ENCODE measurements at places on chromosomes 5 and 9. TPM values are rescaled to one million over a fixed set of nuclear protein-coding genes. Genes with fewer than 3 reads are reported as not detected.

The SLC6A19 gene
- not detected for total RNA-seq

The IFNA2 gene
- not detected for total RNA-seq

The TMEM215 gene
- not detected for total RNA-seq

The CCDC69 gene
- 1.2 TPM for total RNA-seq

The OR13D1 gene
- total RNA-seq = not detected

The PTGR1 gene
- 28.1 TPM for total RNA-seq

The CYFIP2 gene
- 15.7 TPM for total RNA-seq

The DNM1 gene
- total RNA-seq = 87.0 TPM

DNA sequence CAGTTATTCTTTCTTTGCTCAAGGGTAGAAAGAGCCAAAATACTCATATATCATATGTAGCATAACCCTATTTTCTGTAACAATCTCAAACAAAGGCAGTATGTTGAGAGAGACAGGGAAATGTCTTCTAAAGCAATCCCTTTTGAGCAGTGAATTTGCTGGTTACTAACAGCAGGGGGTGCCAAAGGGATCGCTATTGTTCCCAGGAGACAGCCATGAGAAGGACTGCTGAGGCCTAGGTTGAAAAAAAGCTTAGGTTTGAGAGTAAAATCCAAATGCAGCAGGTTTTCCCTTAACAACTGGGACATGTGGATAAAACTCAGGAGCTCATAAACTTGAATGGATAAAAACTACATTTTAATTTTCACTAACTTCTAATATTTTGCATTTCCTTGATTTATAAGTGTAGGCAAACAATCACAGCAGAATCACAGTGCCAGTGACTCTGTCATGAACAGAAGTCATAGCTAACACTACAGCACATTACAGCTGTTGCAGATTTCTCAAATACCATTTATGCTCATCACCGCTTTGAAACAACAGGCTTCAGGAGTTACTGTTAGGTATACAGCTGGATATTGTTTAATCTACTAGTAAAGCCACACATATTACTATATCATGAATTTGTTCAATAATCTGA lies 148.4 kb downstream of the MAPKAP1 start:
- peaks cover 6% of the 10 kb centered on the region for H3K36me3 ChIP-seq
- no peaks in the 10 kb centered on the region for H3K27me3 ChIP-seq
- no peak for DNase-seq
- H3K27ac ChIP-seq = peak overlapping the region; percentile 59
- peaks cover 14% of the 10 kb centered on the region for H3K4me1 ChIP-seq

DNA sequence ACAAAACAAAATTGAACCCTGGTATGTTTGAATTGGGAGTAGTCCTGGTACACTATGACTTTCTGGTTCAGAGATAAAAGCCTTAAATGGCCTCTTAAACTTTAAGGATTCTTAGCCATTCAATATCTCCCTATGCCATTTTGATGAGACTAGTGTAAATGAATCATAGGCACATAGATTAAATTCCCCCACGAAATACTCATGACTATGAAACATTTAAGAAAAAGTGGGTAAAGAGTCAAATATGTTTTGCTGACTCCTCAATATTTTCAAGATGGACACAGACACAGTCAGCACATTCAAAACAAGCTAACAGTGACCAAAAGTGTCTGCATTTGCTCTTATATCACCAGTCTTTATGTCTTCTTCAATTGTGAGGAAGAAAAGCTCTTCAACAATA lies 278.3 kb downstream of the PDE4D start:
- no peak overlapping the region for H3K4me3 ChIP-seq
- no peak for DNase-seq
- H3K4me1 ChIP-seq = peaks cover 26% of the 10 kb centered on the region
- no peaks in the 10 kb centered on the region for H3K27me3 ChIP-seq
- H3K36me3 ChIP-seq = no peaks in the 10 kb centered on the region

GRCh38 chr5:176619203-176619568 lies 9.2 kb upstream of the GPRIN1 start:
- no peak for DNase-seq
- H3K4me3 ChIP-seq = peak overlapping the region; percentile 16
- H3K27me3 ChIP-seq = peaks cover 35% of the 10 kb centered on the region
- no peaks in the 10 kb centered on the region for H3K36me3 ChIP-seq
- peaks cover 16% of the 10 kb centered on the region for H3K4me1 ChIP-seq

GRCh38 chr9:100170556-100170955 lies 71.5 kb downstream of the INVS start:
- H3K4me3 ChIP-seq = no peak overlapping the region
- H3K27ac ChIP-seq = no peak overlapping the region
- H3K4me1 ChIP-seq = peaks cover 3% of the 10 kb centered on the region
- peaks cover 21% of the 10 kb centered on the region for H3K36me3 ChIP-seq

- no peaks in the 10 kb centered on the region for H3K36me3 ChIP-seq
- no peak overlapping the region for H3K4me3 ChIP-seq
- H3K27me3 ChIP-seq = no peaks in the 10 kb centered on the region
Observed at GRCh38 chr9:113648048-113648447, 184.5 kb downstream of the RGS3 start.

- H3K4me3 ChIP-seq = no peak overlapping the region
- H3K27me3 ChIP-seq = peaks cover 13% of the 10 kb centered on the region
- no peak for DNase-seq
- H3K4me1 ChIP-seq = peaks cover 24% of the 10 kb centered on the region
Observed at GRCh38 chr9:132185073-132186009, 23.5 kb downstream of the NTNG2 start.

- no peak overlapping the region for H3K27ac ChIP-seq
- H3K4me3 ChIP-seq = no peak overlapping the region
- no peaks in the 10 kb centered on the region for H3K27me3 ChIP-seq
- peaks cover 2% of the 10 kb centered on the region for H3K36me3 ChIP-seq
Observed at GRCh38 chr9:17031546-17031945, 103.3 kb upstream of the CNTLN start.

DNA sequence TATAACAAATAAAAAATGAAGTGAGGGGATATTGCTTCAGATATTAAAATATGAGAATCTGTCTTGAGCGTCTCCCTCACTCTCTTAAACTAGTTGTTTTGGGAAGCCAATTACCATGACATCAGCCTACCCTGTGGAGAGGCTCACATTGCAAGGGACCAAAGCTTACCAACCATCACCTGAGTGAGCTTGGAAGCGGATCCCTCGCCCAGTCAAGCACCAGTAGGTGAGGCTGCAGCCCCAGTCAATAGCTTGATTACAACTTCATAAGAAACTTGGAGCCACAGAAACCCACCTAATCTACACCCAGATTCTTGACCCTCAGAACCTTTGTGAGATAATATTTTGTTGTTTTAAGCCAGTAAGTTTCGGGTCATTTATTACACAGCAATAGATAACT lies 206.2 kb downstream of the CEMIP2 start:
- no peak overlapping the region for H3K27ac ChIP-seq
- DNase-seq = no peak
- H3K4me1 ChIP-seq = no peaks in the 10 kb centered on the region
- no peak overlapping the region for H3K4me3 ChIP-seq
- peaks cover 16% of the 10 kb centered on the region for H3K27me3 ChIP-seq
- H3K36me3 ChIP-seq = no peaks in the 10 kb centered on the region

DNA sequence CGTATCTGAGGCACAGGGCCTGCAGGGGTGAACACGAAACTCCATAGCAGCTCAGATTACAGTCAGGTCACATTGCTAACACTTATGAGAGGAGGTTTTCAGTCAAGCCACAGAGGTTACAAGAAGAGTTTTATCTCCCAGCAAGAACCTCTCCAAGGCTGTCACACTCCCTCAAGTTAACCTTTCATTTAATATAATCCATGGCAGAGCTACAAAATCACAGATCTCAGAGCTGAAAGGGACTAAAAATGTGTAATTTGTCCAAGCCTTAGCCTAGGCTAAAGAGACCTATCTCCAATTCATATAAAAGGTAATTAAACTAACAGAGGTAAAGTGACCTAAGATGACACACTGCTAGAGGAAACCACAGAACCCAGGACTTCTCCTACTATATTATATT lies 57.2 kb downstream of the MLANA start:
- no peaks in the 10 kb centered on the region for H3K27me3 ChIP-seq
- DNase-seq = no peak
- H3K4me1 ChIP-seq = peaks cover 2% of the 10 kb centered on the region
- H3K36me3 ChIP-seq = no peaks in the 10 kb centered on the region
- no peak overlapping the region for H3K27ac ChIP-seq

DNA sequence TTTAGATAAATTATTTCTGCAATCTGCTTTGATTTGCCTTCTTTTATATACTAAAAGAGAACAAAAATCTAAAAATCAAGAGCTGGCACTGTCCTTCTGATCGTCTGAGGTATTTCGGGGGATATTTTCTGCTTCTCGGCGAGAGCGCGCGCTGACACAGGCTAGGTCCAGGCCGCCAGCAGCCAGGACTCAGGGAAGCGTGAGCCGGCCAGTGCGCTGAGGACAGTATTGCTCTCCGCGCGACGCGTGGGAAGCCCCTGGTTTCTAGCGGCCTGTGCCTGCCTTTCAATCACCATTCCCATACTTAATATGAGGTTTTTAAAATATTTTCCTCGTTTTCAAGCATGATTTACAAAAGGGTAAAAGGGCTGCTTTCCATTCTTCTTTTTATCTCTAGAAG lies 307.3 kb upstream of the IRX1 start:
- no peak overlapping the region for H3K27ac ChIP-seq
- no peaks in the 10 kb centered on the region for H3K4me1 ChIP-seq
- no peak for DNase-seq
- no peak overlapping the region for H3K4me3 ChIP-seq

GRCh38 chr5:14081791-14082190 lies 61.4 kb upstream of the TRIO start:
- no peaks in the 10 kb centered on the region for H3K4me1 ChIP-seq
- DNase-seq = no peak
- H3K27me3 ChIP-seq = no peaks in the 10 kb centered on the region
- H3K27ac ChIP-seq = no peak overlapping the region

DNA sequence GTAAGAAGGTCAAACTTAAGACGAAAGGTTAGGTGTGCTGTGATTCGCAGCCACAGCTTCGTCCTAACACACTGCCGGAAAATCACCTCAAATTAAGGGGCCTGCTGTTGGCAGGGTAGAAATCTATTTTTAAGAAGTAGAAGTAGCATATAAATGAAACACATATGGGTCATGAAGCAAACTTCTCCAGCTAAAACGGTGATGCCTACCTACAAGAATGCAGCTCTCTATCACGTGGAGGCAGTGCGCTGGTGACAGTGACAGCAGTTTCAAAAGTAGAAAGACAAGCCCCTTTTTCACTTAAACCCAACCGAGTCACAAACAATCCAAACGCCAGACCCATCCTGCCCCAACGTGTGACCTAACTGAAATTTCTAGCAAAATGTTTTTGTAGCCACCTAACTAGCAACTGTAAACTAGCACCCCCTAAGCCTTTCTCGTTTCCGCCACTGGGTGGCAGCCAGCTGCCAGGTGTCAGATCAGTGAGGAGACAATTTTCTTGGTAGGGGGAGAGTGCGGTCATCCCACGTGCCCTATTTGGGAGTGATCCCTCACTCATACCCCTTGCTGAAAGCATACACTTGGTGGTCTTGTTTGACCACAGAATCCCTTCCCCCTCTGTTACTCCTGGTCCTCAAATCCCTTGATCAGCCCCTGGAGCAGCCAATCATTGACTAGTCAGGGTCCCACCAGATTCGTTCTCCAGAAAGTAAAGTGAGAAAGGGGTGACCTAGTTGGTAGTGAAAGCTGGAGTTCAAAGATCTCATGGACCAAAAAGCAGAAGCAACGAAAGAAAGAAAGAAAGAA lies 71.8 kb upstream of the MAMDC2 start:
- H3K27ac ChIP-seq = peak overlapping the region; percentile 92
- no peak for DNase-seq
- H3K4me3 ChIP-seq = no peak overlapping the region
- H3K36me3 ChIP-seq = no peaks in the 10 kb centered on the region

- no peak for DNase-seq
- peak overlapping the region; percentile 73 for H3K27ac ChIP-seq
- H3K36me3 ChIP-seq = peaks cover 2% of the 10 kb centered on the region
- peaks cover 39% of the 10 kb centered on the region for H3K4me1 ChIP-seq
- H3K4me3 ChIP-seq = no peak overlapping the region
Observed at GRCh38 chr9:5611321-5612184, 17.4 kb upstream of the RIC1 start.

GRCh38 chr5:10626473-10627013 lies 62.7 kb downstream of the ANKRD33B start:
- H3K27me3 ChIP-seq = peaks cover 3% of the 10 kb centered on the region
- H3K4me3 ChIP-seq = no peak overlapping the region
- no peak for DNase-seq
- peaks cover 6% of the 10 kb centered on the region for H3K36me3 ChIP-seq
- H3K27ac ChIP-seq = peak overlapping the region; percentile 9
- H3K4me1 ChIP-seq = peaks cover 13% of the 10 kb centered on the region

- no peak overlapping the region for H3K4me3 ChIP-seq
- H3K27ac ChIP-seq = no peak overlapping the region
- H3K4me1 ChIP-seq = peaks cover 14% of the 10 kb centered on the region
- DNase-seq = no peak
- H3K27me3 ChIP-seq = no peaks in the 10 kb centered on the region
Observed at GRCh38 chr9:76571743-76572146, 112.8 kb downstream of the GCNT1 start.

DNA sequence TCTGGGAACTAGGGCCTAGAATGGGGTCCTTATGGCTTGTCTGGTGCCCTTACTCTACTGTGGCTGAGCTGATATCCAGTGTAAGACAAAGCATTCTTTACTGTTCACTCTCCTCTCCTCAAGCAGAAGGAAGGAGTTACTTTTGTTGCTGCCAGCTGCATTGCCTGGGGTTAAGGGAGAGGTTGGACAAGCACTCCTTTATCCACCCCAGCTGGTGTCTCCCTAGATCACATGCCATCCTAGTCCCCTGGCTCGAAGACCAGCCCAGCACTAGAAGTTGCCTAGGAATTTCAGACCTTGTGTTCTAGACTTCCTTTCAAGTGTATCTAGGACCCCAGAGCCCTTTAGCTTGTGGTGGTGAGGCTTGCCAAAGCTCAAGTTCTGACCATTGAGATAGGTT lies 1051.5 kb upstream of the C9orf72 start:
- DNase-seq = no peak
- no peaks in the 10 kb centered on the region for H3K4me1 ChIP-seq
- no peak overlapping the region for H3K27ac ChIP-seq
- H3K27me3 ChIP-seq = no peaks in the 10 kb centered on the region
- H3K36me3 ChIP-seq = peaks cover 1% of the 10 kb centered on the region
- no peak overlapping the region for H3K4me3 ChIP-seq

GRCh38 chr5:58412081-58412480 lies 47.8 kb downstream of the PLK2 start:
- no peak overlapping the region for H3K27ac ChIP-seq
- peaks cover 13% of the 10 kb centered on the region for H3K4me1 ChIP-seq
- H3K36me3 ChIP-seq = no peaks in the 10 kb centered on the region
- no peak for DNase-seq
- H3K27me3 ChIP-seq = no peaks in the 10 kb centered on the region
